Activated CD4-positive, alpha-beta T cell treated with anti-CD3 and anti-CD28 coated beads, Interleukin-2, Interleukin-4, amounts not matched to agents 100 ng/mL and 50 ng/mL, durations not matched to agents 16 hours and 8 hours (primary cell): ENCODE measurements at places on chromosomes 11 and 22.

GRCh38 chr11:117579161-117579560 lies 217.9 kb downstream of the DSCAML1 start:
- DNase-seq, result no peak

GRCh38 chr11:6245536-6245935 lies 6.6 kb downstream of the CNGA4 start:
- DNase-seq, result no peak

DNA sequence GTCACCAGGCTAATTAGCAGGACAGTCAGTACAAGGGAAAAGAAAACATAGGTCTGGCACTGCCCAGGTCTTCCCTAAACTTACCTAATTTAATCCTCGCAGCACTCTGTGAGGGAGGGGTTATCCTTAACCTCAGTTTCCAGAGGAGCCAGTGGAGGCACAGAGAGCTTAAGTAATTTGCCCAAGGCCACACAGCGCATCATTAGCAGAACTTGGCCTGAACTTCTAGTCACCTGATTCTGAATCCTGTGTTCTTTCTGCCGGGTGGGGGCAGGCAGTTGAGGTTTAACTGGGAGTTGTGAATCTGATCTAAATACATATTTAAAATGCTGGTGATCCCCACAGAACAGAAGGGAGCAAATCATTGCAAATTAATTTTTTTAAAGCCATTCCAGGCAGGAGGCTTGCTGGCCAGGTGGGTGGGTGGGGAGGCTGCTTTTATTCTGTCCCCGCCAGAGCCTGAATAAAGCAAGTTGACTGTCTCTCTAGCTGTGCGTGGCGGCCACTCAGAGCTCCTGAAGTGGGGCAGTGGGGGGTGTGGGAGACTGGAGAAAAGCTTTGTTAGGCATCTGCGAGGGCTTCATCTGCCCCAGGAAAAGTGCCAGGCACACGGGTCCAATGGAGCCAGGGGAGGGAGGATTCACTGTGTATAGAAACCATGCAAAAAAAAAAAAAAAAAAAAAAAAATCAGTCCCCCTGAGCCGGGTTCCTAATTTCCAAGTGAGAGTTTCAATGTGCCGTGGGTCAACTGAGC lies 66.1 kb downstream of the NFAM1 start:
- no peak for DNase-seq

DNA sequence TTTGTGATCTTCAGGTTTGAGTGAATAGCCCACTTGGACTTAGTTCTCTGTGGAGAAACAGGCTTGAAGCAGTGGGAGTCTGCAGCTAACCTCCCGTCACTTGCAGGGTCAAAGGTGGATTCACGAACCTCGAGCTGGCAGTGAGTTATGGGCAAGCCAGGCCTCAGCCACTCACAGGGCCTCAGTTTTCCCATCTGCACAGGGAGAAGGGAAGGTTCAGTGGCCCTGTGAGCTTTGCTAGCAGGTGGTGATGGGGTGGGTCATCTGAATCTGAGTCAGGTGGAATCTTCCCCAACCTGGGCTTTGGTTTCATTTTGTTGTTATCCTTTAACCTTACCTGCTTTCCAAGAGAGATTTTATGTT lies 86.6 kb upstream of the GRIK4 start:
- no peak for DNase-seq

- no peak for DNase-seq
These were observed 181.5 kb downstream of the MAML2 start for GRCh38 chr11:96161307-96162089.

GRCh38 chr11:69238573-69239351 lies 55.2 kb upstream of the MYEOV start:
- no peak for DNase-seq

DNA sequence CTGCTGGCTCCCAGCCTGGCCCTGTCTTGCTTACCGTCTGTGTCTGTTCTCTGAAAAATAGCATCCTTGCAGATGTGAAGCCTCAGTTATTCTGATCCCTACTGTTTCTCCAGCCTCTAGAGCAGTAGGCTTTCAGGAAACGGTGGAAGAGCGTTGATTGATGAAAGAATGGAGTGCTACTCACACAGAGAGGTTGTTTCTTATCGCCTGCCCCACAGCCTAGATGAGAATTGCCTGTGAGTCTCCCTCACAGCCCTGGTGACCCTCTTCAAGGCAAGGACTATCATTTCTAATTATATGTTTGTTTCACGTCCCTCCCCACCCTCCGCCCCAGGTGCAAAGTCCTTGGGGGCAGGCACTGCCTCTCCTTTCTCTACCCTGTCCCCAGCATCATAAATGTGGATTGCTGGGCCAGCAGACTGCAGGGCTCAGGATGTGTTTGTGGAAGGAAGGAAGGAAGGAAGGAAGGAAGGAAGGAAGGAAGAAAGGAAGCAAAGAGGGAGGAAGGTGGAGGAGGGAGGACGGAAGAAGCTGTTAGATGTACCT lies 575.3 kb upstream of the B3GAT1 start:
- no peak for DNase-seq

DNA sequence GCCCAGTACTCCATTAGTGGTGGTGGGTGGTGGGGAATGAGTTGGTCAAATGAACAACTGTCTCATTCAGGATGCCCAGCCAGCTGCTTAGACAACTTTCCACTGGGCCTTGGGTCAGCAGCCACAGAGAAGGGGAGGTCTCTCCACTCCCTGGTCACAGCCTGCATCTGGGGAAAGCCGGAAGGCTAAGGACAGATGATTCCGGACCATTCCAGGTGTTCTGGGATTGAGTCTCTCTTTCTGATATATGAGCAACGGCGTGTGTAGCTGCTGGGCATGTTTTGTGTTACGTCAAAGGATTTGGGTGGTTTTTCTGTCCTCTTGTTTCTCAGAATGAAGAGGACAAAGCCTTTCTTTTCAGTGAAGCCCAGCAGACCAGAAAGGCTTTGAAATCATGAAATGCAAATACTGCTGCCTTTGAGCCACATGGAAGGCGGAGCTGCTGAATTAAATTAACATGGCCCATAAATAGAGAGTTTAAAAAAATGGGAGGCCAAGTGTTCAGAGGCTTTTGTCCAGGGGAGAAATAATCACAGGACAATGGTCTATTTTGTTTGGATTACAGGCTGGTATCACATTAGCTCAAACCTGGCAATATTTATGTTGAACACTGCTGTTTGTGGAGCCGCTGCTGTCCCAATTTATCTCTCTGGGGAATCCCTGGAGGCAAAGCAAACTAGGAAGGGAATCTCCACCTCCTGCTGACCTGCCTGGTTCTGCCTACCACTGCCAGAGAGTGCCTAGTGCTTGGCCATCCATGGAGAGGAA lies 234.4 kb upstream of the E2F8 start:
- no peak for DNase-seq

- DNase-seq, result no peak
These were observed 59.9 kb downstream of the BBOX1 start for GRCh38 chr11:27100534-27100933.

- DNase-seq, result no peak
These were observed at the start of gene RASD2 for GRCh38 chr22:35540595-35541253. Gene RASD2, plus strand, starts transcription at chr22:35540831. Its CDS starts 5,979 bp downstream, at chr22:35546810.

DNA sequence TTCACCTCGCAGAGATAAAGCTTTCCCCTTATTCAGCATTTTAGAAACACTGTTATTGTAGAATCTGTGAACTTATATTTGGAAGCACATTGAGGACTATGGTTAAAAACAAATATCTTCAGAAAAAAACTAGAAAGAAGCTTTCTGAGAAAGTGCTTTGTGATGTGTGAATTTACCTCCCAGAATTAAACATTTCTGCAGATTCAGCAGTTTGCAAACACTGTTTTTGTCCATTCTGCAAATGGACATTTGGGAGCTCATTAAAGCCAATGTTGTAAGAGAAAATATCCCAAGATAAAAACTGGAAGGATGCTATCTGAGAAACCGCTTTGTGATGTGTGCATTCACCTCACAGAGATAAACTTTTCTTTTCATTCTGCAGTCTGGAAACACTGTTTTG lies 272.7 kb downstream of the OR4A5 start:
- no peak for DNase-seq

DNA sequence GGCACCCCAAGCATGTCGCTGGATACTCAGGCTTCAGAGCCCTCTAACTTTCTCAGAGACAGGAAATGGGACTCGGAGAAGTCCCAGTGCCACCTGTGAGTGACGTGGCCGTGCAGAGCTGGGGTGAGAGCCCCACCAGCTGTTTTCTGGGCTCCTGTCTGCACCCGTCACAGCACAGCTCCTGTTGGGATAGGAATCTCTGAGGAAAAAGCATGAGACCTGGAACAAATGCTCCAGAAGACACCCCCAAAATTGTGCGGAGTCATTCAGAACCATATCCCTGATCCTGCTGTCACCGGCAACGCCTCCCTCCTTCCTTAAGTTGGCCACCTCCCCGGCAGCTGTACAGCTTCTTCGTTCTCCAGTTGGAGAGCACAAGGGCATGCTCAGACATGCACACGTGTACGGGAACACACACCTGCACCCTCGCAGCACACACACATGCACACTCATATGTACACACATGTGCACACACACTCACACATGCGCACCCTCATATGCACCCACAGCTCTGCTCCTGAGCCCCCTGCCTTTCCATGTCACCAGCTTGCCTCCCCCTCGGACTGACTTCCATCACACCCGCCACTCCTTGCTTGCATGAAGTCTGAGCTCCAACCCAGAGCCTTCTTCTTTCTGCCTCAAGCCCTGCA lies 1430.0 kb downstream of the BRD1 start:
- no peak for DNase-seq

DNA sequence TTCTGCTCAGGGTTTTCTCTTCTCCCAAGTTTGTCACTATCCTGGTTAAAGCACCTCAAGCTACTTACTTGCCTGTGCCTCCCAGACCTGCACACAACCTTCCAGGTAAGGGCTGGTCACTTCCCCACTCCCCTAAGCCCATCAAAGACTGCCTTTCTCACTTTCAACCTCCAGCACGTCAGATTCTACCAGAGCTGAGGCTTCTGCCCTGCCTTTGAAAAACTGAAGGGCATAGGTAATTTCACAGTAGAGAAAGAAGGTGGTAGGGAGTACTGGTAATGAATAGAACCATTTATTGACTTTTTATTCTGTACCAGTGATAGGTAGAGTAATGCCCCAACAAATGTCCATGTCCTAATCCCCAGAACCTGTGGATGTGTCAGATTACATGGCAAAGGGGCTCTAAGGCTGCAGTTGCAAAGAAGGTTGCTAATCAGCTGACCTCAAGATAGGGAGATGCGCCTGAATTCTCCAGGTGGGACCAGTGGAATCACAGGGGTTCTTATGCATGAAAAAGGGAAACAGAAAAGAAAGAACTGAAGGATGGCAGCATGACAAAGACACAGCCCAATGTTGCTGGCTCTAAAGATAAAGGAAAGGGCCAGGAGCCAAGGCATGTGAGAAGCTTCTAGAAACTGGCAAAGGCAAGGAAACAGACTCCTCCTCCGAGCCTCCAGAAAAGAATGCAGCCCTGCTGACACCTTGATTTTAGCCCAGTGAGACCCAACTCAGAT lies 89.0 kb downstream of the SLC1A2 start:
- DNase-seq, result no peak
